Keratinocyte (primary cell): ENCODE measurements at places on chromosomes 13 and 19. TPM values are rescaled to one million over a fixed set of nuclear protein-coding genes. Genes with fewer than 3 reads are reported as not detected.

GRCh38 chr13:56247692-56248091 lies 893.0 kb upstream of the PRR20A start:
- no peak for DNase-seq
- H3K36me3 ChIP-seq = no peaks in the 10 kb centered on the region
- H3K4me1 ChIP-seq = no peaks in the 10 kb centered on the region
- H3K27me3 ChIP-seq = no peaks in the 10 kb centered on the region
- H3K4me3 ChIP-seq = no peak overlapping the region
- no peak overlapping the region for H3K27ac ChIP-seq

- no peaks in the 10 kb centered on the region for H3K27me3 ChIP-seq
- no peaks in the 10 kb centered on the region for H3K36me3 ChIP-seq
- no peak overlapping the region for H3K27ac ChIP-seq
- DNase-seq = no peak
- H3K4me3 ChIP-seq = no peak overlapping the region
Observed at GRCh38 chr13:94829185-94829836, 117.0 kb upstream of the SOX21 start.

DNA sequence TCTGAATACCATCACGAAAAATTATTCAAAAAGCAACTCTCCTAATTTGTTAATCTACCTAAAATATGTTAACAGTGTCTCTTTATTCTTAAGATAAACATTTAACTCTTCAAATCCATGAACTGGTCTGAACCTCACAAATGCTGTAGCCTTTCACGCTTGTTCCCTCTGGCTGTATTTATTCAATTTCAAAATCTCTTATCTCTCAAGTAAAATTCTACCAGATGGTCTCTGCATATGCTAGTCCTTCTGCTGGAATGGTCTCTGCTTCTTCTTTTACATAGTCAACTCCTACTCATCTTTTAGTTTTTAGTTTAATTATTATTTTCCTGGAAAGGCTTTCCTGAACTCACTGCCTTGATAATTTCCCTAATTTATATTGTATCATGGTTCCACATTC lies 232.9 kb upstream of the PCDH20 start:
- no peak overlapping the region for H3K27ac ChIP-seq
- DNase-seq = no peak
- H3K27me3 ChIP-seq = no peaks in the 10 kb centered on the region
- H3K4me3 ChIP-seq = no peak overlapping the region
- H3K4me1 ChIP-seq = no peaks in the 10 kb centered on the region

DNA sequence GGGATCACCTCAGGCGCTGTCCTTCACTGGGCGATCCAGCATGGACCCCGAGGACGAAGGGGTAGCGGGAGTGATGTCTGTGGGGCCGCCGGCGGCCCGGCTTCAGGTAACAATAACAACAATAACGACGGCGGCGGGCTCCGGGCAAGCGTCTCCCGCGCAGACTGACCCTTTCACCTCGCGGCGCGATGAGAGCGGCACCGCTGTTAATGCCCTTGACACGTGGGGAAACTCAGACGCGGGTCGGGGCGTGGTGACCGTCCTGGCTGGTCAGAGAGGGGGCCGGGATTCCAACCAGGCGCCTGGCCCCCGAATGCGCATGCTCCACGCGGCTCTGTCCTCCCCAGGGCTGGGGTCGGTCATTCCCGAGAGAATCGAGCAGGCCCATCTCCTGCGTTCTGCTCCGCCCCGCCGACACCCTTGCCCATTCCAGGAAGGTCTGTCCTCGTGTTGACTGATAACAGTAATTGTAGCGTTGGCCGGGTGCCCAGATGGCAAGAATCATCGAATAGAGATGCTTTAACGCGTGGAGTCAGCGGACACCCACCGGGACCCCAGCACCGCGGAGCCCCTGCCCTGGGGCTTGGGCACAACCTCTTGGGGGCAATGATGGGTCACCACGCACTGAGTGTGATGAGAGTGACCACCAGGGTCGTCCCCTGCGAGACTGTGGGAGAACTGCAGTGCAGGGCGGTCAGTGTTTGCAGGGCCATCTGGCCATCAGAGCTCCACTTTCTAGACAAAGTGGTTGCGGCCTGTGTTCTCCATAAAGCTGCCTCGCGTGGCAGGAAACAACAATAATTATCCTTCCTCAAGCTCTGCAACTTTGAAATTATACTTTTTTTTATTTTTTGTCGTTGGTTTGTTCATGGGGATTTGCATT lies 528 bp downstream of the ZNF8 start:
- no peaks in the 10 kb centered on the region for H3K36me3 ChIP-seq
- peak overlapping the region; percentile 83 for H3K27ac ChIP-seq
- DNase-seq = no peak

GRCh38 chr13:39455521-39456175 lies 147.3 kb downstream of the LHFPL6 start:
- H3K4me1 ChIP-seq = no peaks in the 10 kb centered on the region
- no peak for DNase-seq
- H3K4me3 ChIP-seq = no peak overlapping the region
- no peaks in the 10 kb centered on the region for H3K27me3 ChIP-seq
- H3K36me3 ChIP-seq = no peaks in the 10 kb centered on the region
- no peak overlapping the region for H3K27ac ChIP-seq

Gene BAX
- 75.3 to 139 TPM (median 113 TPM) in 3 replicates for polyA plus RNA-seq

GRCh38 chr19:38852231-38853044 lies 2.7 kb upstream of the HNRNPL start:
- H3K4me3 ChIP-seq = peak overlapping the region; percentile 74
- H3K36me3 ChIP-seq = peaks cover 10% of the 10 kb centered on the region
- peaks cover 32% of the 10 kb centered on the region for H3K4me1 ChIP-seq
- H3K27ac ChIP-seq = peak overlapping the region; percentile 81

DNA sequence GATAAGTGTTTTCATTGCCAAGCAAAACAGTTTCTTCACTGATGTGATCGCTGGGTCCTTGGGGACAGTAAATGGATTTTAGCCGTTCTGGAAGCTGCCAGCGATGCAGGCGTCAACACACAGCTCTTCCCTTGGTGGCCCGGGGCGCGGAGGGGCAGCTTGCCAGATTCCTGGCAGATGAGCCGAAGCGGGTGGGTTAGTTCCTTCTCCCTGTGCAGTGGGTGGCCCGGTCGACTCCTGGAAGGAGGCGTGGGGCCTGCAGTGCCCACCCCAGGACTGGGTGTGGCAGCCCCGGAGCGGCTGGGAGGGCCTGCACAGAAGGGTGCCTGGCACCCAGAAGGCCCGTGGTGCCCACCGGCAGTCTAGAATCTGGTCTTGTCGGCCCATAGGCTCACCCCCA lies 69.0 kb downstream of the KDM4B start:
- no peak for DNase-seq
- H3K36me3 ChIP-seq = peaks cover 9% of the 10 kb centered on the region
- no peak overlapping the region for H3K4me3 ChIP-seq
- no peak overlapping the region for H3K27ac ChIP-seq
- peaks cover 36% of the 10 kb centered on the region for H3K4me1 ChIP-seq

Gene APOC4
- not detected in 3 replicates for polyA plus RNA-seq

GRCh38 chr19:41144403-41144802 lies 30.2 kb downstream of the CYP2F1 start:
- H3K36me3 ChIP-seq = no peaks in the 10 kb centered on the region
- no peak overlapping the region for H3K4me3 ChIP-seq
- peak; percentile 48 for DNase-seq
- H3K27me3 ChIP-seq = no peaks in the 10 kb centered on the region
- H3K4me1 ChIP-seq = no peaks in the 10 kb centered on the region
